ENCODE measurements at places on chromosomes 3 and 15.

DNA sequence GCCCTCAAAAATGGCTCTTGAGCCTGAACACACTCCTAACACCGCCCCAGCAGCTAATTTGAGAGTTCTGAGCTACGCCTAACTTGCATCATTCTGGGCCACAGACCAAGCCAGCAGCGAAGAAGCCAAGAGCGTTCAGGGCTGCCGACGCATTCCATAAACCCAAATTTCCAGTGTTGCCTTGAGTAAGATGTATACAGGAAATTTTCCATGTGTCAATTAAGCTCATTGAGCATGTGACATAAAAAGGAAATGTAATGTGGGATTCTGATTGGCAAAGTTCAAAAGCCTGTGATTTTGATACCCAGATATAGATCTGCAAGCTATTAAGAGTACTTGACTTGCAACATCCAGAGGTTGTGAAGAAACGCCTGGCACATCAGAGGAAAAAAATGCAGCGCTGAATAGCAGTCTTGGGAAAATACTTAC, 148.6 kb upstream of the NR2F2 start:
- DNase-seq: no peak

DNA sequence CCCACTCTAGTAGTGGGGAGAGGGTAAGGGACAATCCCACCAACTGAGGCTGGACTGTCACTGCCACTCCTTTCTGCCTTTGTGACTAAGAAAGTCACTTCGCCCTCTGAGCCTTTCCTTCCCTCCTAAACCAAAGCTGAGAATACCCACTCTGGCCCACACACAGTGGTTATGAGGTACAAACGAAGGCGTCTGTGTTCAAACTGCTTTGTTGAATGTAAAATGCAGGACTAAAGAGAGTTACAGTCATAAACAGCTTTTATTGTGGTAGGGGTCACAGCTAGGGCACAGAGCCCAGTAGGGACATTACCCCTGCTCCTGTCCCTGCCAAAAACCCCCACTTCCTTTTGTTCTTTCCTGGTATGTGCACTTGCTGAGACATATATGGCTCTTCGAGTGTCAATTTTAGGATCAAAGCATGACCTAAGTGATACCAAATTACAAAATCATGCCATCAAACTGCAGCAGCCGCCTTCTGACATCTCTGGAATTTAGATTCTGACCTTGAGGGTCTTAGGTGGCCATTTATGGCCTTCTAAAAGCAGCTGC, 45.1 kb downstream of the CTDSPL start:
- DNase-seq: no peak

DNA sequence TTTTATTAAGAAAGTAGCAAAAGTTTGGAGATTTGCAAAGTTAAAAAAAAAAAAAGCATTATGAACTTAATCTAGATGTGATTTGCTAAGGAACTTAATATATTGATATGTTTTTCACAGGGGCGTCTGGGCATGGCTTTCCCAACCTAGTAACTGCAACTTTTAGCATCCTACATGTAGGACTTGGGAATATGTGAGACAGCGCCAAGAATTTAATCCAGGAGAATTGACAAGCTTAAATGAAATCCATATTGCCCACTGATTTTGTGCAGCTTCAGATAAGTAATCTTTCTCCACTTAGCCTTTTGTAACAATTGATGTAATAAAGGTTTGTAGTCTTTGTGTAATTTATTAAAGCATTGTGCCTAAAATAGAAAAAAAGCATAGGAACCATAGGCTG, 982 bp upstream of the GABPB1 start:
- DNase-seq: no peak

DNA sequence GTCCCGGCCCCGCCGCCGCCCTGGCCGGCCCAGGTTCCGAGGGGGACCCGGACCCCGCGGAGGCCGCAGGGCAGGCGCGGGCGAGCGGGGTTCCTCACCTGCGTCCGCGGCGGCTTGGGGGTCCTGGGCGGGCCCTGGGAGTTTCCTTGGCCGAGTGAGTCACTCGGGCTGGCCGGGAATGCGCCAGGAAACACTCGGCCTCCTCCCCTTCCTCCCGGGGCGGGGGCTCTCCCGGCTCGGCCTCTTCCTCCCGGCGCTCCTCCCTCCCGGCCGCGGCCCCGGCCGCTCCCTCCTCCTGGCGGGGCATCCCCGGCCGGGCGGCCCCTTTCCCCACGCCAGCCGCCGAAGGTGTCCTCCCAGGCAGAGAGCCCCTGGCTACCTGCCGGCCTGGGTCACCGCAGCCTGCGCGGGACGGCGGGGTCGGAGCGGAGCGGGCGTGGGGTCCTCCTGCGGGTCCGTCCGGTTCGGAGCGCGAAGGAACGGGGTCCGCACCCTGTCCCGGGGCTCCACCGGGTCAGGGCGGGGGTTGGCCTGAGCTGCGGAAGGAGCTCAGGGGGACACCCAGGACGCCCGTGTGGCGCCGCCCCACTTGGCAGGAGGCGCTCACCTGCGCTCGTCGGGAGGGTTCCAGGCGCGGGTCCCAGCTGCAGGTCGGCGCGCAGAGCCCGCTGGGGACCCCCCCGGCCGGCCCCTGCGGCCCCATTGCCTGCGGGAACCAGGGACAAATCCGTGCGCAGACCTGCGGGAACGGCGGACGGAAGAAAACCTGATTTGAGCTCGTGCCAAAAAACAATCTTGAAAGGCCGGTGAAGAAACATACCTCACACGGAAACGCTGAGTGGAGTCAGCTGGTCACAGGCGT, at the start of gene CYFIP1:
TSS of gene CYFIP1 (minus strand) at position 180 of the 862 bp plus-strand sequence. CDS start 33,083 bp downstream, outside the sequence.
- peak; percentile 37 for DNase-seq

DNA sequence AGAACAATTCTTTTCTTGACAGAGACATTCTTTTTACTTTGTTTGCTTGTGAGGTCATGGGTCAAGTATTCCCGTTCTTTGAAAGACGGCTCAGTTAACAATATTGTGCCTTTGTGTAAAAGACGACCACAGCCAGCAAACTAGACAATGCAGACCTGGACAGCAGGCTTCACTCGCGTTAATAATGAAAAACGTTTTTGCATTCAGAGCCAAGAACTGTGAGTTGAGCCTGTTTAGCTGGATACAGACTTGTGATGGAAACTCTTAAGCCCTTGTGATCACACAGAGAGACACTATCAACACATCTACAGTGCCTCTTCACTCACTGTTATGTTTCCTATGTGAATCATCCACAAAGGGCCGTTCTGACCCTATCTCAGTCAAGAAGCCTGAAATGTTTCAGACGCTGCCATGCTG, 37.3 kb upstream of the CMTM7 start:
- DNase-seq: no peak

- DNase-seq: no peak
These were observed 257.5 kb downstream of the ZNF621 start for GRCh38 chr3:40782111-40782721.

GRCh38 chr3:196378146-196378841, 40.1 kb upstream of the TM4SF19 start:
- no peak for DNase-seq

GRCh38 chr3:143884861-143885260, 36.6 kb upstream of the SLC9A9 start:
- no peak for DNase-seq

- DNase-seq: no peak
These were observed 63.2 kb downstream of the AKAP13 start for GRCh38 chr15:85443593-85444087.

DNA sequence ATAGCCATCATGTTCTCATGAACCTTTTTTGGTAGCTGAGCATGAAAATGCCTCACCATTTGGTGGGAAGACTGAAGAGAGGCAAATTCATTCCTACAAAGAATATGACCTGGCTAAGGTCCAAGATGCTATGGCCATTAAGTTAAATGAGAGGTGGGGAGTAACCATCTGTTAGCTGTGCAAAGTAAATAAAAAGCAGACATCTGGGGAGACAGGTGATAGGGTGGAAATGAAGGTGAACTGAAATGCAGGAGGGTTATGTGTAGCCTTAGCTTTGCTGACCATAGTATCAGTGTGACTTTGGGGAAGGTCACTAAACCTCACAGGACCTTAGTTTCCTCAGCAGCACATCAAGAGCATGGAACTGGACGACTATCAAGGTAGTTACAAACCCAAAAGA, 111.0 kb upstream of the STRIT1 start:
- DNase-seq: no peak

GRCh38 chr3:36774052-36774451, 9.7 kb upstream of the DCLK3 start:
- no peak for DNase-seq

DNA sequence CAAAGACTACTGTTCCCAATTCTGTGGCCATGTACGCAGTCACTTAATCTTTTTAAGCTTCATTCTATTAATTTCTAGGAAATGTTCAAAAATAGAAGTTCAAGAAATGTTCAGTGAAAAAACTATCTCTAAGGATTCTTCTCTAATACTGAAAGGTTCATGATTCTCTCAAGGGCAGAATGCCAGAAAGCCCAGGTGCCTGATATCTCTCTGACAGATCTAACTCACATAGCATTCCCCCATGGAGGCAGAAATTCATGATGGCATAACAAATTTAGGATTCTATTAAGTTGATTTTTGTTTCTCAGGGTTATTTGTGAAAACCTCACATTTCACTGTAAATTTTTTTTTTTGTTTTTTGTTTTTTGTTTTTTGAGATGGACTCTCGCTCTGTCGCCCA, 17.5 kb downstream of the CHRM5 start:
- no peak for DNase-seq

GRCh38 chr3:33624756-33625155, 93.3 kb downstream of the CLASP2 start:
- no peak for DNase-seq

GRCh38 chr3:94083261-94083660, 20.4 kb downstream of the NSUN3 start:
- no peak for DNase-seq

DNA sequence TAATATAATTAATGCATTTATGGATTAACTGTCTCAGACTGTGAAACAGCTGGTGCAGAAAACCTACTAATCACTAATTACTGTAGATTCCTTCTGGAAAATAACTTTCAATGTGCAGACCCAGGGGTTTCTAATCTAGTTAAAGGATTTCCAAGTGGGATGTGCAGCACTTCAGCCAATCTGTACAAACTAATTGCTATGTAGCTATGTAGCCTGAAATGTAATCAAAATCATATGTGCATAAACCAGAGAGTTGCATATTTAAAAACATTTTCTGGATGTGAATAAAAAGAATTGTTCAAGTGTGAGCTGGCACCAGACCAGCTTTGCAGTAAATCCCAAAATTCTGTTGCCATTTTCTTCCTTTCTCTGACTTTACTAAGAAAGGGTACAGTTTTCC, 127.5 kb upstream of the CD96 start:
- no peak for DNase-seq

DNA sequence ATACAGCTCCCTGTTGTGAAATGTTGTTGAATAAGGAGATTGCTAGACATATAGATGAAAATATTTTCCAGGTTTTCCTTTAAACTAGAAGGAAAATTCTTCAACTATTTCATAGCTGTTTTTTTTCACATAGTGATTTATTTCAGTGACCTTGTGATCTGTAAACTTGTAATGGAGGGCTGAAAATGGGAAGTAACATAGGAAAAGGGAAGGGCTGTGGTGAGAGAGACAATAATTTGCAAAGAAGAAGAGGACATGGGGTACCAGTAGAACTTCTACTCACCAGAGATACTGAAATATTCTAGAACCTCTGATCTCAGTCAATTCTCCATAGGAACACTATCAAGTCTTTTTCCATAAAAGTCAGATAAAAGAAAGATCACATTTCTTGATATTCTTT, 60.4 kb downstream of the PLS1 start:
- peak; percentile 31 for DNase-seq

- no peak for DNase-seq
These were observed 850 bp downstream of the SUCLG2 start for GRCh38 chr3:67653425-67654098.

- DNase-seq: no peak
These were observed 24.6 kb downstream of the ALDH1L1 start for GRCh38 chr3:126155819-126156218.

- no peak for DNase-seq
These were observed 21.7 kb downstream of the GOLIM4 start for GRCh38 chr3:168073842-168074605.

- no peak for DNase-seq
These were observed 333.2 kb upstream of the UMPS start for GRCh38 chr3:124397088-124397487.

GRCh38 chr3:8052659-8053058, 449.0 kb upstream of the LMCD1 start:
- DNase-seq: no peak

- no peak for DNase-seq
These were observed 130.3 kb downstream of the DTWD1 start for GRCh38 chr15:49751191-49751590.

GRCh38 chr3:167816953-167817352, 81.4 kb downstream of the SERPINI1 start:
- no peak for DNase-seq

GRCh38 chr3:178189854-178190253, 346.4 kb upstream of the KCNMB2 start:
- DNase-seq: no peak

- DNase-seq: no peak
These were observed 276.7 kb upstream of the ARRDC4 start for GRCh38 chr15:97683831-97684230.

DNA sequence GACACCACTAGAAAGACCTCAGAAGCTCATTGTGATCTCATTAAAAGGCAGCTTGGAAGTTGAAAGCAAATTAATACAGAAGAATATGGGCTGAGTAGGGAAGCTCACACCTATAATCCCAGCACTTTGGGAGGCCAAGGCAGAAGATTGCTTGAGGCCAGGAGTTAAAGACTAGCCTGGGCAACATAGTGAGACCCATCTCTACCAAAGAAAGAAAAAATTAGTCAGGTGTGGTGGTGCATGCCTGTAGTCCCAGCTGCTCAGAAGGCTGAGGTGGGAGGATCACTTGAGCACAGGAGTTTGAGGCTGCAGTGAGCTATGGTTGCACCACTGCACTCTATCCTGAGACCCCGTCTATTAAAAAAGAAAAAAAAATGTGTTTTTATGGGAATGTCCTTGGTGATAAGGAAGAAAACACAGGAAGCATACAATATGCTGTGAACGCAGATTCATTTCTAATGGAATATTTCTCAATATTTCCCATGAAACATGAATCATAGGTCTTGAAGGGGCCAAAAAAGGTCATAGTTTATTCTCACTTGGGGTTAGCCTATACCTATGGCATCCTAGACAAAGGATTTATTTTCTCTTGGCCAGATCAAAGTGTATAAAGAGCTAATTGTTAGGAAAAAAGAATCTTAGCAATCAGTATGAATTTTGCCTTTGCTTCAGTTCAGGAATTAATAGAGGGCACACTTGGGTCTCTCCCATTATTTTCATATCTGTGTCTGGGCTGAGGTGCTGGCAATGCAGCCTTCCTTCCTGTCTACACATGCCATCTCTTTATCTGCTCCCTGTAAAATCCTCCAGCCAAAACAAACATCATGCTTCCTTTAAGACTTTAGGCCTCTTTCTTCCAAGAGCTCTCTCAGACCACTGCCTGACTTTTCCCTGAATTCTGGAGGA, 98.2 kb downstream of the FNDC3B start:
- peak; percentile 6 for DNase-seq

All from bone marrow (tissue), 2 donors.